ENCODE measurements at places on chromosomes 5 and 9. TPM values are rescaled to one million over a fixed set of nuclear protein-coding genes. Genes with fewer than 3 reads are reported as not detected.

DNA sequence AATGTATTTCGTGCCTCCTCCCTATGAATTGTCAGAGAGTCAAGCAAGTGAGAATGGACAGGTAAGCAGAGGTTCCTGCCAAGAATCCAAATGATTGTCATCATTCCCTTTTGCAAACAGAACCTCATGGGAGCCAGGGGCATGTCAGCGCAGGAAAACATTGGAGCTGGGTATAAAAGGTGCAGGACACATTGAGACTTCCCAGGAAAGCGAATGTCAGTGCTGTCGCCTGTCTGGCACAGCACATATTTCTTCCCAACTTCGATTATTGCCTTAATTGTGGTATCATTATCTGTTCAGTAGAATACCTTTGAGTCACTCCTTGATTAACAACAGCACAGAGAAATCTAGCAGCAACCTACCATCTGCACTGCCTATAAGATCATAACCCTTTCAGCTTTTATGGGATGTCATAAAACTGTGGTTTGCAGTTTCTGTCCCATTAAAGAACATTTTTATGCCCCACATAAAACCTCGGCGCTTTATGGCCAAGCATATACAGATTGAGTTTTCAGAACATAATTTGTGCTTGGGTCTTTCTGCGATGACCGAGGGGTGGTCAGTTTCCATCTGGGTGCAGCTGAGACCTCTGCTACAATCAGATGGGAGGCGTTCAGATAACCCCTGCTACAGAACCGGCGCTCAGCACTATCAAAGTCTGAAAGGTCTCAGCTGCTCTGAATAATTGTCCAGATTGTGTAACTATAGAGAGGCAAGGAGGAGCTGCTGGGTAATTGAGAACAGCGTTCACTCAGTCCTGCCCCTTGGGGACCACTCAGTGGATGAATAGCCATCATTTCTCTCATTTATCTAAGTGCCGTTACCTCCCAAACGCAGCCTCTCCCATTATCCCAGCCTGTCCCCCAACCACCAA lies 30.9 kb upstream of the WWC1 start:
- DNase-seq = no peak

GRCh38 chr9:86515221-86515620 lies 161.0 kb upstream of the TUT7 start:
- no peak for DNase-seq

GRCh38 chr5:45508135-45508534 lies 188.0 kb downstream of the HCN1 start:
- DNase-seq = peak; percentile 53

DNA sequence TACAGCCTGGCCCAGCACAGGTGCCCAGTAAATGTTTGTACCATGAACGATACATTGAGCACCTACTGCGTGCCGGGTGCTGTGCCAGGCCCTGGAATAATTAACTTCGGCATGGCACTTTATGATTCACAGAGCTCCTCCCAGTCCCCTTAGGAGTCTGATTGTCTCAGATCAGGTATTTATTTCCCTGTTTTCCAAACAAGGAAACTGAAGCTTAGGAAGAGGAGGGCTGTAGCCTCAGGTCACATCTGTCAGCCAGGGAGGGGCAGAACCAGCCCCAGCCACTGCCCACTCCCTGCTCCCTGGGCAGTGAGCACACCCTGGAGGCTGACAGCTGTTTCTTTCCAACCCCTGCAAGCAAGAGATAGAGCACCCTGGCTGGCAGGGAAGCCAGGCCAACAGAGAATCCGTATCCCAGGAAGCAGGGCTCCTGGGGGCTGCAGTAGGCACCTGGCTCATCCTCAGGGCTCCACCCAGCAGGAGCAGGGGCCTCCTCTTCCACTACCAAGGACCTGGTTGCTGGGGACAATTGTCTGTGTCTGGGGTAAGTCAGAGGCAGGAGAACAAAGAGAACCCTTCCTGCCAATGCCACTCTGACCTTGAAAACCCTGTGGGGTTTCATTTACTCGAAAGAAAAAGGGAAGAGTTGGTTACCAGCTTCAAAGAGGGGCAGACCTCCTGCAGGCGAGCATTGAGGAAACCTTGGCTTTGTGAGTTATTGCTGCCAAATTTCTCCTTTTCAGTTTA lies 69.0 kb downstream of the DAB2IP start:
- no peak for DNase-seq

DNA sequence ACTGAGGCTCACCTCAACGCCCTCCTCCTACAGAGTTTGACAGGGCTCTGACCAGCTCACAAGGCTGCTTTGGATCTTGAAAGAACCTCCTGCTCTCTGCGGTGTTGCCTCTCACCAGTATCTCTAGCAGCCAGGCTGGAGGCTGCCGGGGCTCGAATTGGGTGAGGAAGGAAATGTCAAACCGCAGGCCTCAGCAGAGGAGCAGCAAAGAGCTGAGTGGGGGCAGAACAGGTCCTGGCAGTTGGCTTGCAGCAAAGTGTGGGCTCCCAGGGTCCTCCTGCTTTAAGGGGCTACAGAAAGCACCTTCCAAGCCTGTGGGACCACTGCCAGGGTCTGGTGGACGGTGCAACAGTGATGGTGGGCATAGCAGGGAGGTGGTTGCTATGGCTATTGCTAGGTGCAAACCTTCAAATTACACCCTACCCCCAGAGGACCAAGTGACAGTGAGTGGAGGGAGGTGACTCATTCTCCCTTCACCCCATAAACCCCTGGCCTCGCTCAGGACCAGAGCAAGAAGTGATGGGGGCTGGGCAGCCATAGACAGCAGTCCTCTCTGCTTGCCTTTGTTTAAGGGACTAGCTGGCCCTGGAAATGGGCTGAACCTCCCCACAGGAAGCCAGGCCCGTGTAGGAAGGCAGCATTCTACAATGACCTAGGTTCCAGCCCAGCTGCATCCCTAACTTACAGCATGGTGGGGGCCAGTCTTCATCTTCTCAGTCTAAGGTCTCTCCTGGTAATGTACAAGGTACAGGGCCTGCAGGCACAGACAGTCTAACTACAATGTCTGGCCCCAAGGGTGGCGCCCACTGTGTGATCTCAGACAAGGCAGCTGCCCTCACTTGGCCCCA lies 18.7 kb downstream of the LCP2 start:
- no peak for DNase-seq

DNA sequence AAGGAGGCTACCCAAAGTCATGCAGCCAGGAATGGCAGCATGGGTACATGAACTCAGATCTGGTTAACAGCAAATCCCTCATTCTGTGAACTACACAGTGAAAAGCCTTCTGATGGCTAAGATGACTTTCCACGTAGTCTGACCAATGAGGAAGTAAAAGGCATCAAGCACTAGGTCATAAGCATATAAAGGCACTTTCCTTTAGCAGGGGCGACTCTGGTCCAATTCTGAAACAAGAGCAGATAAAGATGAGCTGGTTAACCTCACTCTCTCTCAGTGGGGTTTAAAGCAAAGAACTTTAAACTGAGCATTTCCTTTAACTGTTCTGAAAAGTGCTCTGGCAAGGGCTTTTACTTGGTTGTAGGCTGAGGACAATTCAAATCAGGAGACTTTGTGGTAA lies 21.1 kb downstream of the PSMB7 start:
- DNase-seq = no peak

- peak; percentile 5 for DNase-seq
Measured at GRCh38 chr9:70563431-70564204, 149.2 kb upstream of the KLF9 start.

- no peak for DNase-seq
Measured at GRCh38 chr5:78757269-78758053, 108.9 kb upstream of the LHFPL2 start.

ANXA6 gene
- total RNA-seq = 520 TPM

ZMYND19 gene
- total RNA-seq = 10.1 TPM

Measured in tongue (tissue), 3 donors.